Mesenteric fat pad (tissue), 1 donor: ENCODE measurements at places on chromosomes 7 and 10.

DNA sequence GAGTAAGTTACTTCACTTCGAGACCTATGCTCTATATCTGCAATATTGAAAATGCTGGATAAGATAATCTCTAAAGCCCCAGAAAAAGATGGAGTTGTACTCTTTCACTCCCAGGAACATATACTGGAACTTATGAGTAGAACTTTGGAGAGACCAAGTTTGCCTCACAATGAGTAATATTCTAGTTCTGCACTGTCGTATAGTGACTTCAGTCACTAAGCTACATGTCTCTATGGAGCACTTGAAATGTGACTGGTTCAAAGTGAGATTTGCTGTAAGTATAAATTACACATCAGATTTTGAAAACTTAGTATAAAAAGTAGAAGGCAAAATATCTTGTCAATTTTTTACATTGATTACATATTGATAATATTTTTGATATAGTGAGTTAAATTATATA lies 116.4 kb downstream of the PTEN start:
- DNase-seq: no peak

DNA sequence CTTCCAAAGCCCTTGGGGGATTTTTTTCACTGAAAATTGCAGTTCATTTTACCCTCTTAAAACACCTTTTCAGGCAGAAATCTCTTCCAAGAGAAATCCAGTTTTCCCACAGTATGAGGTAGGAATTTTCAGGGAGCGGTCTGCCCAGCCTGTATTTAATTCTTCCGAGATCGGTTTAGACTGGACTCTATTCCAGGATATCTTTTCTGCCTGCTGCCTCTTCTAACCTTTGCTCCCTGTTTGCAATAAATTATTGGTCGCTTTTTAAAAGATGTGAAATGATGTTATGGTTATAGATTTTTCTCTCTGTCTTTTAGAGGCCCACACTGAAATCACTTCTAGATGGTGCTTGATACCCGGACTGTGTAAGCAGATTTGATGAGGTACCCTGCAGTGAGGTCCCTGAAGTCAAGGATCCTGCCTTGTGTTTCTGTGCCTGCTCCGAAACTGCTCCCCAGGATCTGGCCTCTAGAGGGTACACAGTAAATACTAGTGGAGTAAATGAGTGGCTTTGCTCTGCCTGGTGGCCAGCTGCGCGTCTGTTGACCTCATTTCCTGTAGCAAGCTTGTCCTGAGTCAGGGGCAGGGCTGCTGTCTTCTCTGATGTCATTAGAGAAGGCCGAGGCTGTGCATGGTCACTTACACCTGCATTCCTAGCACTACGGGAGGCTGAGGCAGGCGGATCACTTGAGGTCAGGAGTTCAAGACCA lies 191.6 kb downstream of the FANK1 start:
- no peak for DNase-seq

- DNase-seq: no peak
Measured at GRCh38 chr7:36109013-36109627, 43.9 kb upstream of the EEPD1 start.

- no peak for DNase-seq
Measured at GRCh38 chr7:129351320-129351719, 82.9 kb upstream of the STRIP2 start.

DNA sequence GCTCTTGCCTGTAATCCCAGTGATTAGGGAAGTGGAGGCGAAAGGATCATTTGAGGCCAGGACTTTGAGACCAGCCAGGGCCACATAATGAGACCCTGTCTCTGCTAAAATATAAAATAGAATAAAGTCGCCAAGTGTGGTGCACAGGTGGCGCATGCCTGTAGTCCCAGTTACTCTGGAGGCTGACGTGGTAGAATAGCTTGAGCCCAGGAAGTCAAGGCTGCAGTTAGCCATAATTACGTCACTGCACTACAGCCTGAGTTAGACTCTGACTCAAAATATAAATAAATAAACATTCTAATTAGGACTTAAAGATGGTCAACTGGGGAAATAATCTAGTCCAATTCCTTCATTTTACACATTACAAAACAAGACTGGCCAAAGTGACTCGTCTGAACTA lies 768 bp downstream of the CHCHD2 start:
- DNase-seq: no peak

DNA sequence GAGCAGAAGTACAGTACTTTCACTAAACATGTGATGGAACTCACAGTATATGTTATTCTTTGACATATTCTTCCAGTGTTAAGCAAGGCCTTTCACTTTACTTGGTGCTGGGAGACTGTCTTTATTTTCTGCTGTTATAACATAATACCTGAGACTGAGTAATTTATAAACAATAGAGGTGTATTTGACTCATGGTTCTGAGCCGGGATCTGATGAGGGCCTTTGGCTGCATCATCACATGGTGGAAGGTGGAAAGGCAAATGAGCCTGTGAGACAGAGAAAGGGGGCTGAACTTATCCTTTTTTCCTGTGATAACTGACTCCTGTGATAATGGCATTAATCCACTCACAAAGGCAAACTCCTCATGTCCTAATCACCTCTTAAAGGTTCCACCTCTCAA lies 1.4 kb downstream of the SUPV3L1 start:
- no peak for DNase-seq

- no peak for DNase-seq
Measured at GRCh38 chr7:52897713-52898112, 137.7 kb upstream of the POM121L12 start.

- DNase-seq: no peak
Measured at GRCh38 chr7:82625377-82625776, 181.8 kb upstream of the CACNA2D1 start.

DNA sequence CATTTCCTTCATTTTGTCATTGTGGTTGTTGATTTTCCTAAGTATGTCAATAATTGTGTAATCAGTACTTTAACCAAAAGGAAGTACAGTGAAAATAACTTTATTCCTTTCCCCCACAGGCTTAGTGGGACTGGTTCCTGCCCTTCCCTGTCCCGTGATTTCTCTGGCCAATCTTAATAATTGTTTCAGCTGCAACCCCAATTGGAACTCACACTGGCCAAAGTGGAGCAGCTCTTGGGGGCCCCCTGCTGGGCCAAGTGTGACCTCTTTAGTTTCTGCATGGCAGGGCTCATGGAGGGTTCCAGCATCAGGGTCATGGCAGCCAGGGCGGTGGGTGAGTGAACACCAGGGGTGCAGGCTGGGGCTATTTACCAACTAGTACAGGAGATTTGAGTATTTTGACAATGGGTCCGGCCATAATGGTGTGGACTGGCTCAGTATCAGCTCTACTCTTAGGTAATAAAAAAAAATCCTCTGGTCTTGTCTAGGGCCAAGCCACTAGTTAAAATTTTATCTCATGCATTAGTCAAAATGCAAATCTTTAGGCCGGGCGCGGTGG lies 31.7 kb downstream of the CYCS start:
- DNase-seq: no peak

DNA sequence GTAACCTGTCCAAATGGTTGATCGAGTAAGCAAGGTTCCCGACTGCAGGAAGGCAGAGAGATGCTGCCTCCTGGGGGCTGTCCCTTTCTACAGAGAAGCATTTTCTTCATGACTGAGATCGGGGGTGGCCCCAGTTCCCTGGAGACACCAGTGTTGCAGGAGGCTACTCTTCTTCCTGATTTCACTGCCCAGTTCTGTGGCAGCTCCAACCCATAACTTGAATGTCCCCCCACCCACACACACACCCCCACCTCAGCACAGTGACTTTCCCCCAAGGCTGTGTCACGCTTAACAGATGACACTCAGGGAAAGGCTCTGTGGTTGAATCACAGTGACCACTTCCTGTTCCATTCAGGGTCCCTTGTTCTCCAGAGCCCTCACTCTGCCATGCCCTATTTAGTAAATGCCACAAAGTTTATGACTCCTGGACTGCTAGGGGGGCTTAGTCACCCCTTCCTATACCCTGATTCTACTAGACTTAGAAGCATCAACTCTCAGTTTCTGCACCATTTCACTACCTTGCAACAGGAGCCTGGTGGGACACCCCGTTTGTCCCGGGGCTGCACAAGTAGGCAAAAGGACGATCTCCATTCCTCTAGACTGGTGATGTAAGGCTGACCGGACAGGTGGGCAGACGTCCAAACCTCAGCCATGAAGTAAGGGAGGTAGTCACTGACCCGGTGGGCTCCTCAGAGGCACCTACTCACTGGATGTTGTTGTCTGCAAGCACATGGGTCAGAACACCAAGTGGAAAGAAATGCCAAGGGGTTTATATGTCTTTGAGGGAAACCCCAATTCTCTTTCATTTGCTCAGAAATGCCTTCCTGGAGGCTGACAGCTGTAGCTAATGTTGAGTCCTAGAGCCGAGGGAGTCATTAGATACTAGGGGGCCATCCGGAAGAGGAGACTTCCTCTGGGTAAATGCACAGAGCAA lies 31.3 kb upstream of the SMC3 start:
- no peak for DNase-seq
